ENCODE measurements at places on chromosomes 12 and 14. TPM values are rescaled to one million over a fixed set of nuclear protein-coding genes. Genes with fewer than 3 reads are reported as not detected.

CYP27B1 gene
- total RNA-seq, result 6.8 TPM

CACNA2D4 gene
- total RNA-seq, result 7.2 TPM

ANKRD33 gene
- total RNA-seq, result not detected

DHRS7 gene
- total RNA-seq, result 27.9 TPM

DNA sequence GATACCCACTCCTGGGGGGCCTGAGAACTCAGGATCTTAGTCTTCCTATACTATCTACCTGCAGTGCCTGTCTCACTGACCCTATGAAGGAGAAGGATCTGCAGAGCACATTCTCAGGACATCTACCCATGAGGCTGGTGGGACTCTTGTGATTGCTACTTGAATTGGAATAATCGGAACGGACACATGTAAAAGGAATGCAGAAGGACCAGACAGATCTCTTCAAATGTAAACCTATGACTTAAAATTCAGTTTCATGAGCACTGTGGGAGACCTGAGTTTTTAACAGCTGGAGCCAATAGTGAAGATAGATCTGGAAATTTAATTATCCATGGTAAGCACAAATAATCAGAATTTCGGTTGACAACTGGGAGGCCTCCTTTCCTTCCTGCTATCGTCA is 35.2 kb upstream of the CPSF6 start:
- DNase-seq, result no peak

All from activated CD4-positive, alpha-beta T cell treated with anti-CD3 and anti-CD28 coated beads for 36 hours (primary cell).